ENCODE measurements at places on chromosomes 13 and 19.

DNA sequence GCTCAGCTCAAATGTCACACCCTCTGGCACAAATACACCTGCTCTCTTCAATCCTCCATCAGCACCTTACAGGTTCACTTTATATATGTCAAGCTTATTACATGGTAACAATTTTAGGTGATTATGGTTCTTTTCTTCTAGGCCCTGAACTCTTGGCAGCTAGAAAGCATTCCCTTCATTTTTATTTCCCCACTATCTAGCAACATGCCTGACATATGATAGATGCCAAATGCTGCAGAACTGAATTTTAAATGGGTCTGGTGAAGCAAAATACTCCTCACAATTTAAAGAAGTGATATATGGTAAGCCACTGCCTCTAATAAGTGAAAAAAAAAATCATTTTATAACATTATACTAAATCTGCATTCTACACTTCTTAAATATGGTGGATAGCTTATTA, 95.2 kb downstream of the USP12 start:
- no peak for DNase-seq

GRCh38 chr13:108375034-108375433, 105.5 kb downstream of the TNFSF13B start:
- DNase-seq = no peak

DNA sequence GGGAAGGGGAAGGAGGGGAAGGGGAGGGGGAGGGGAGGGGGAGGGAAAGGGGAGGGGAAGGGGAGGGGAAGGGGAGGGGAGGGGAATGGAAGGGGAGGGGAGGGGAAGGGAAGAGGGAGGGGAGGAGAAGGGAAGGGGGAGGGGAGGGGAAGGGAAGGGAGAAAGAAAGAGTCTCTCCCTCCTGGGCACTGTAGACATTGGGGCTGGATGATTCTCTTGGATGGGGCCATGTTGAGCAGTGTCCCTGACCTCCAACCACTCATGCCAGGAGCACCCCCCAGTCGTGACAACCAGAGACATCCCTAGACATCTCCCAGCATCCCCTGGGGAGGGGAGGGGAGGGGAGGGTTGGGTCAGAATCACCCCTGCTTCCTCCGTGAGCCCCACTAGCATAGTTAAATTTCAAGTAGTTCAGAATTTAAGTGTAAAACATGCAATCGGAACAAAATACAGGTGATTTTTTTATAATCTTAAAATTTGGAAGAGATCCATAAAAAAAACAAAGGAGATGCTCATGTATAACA, 64.0 kb downstream of the GNG7 start:
- no peak for DNase-seq

GRCh38 chr13:96797136-96797535, 197.1 kb downstream of the OXGR1 start:
- no peak for DNase-seq

- DNase-seq = no peak
These were observed 668.6 kb upstream of the SLC10A2 start for GRCh38 chr13:103734837-103735236.

DNA sequence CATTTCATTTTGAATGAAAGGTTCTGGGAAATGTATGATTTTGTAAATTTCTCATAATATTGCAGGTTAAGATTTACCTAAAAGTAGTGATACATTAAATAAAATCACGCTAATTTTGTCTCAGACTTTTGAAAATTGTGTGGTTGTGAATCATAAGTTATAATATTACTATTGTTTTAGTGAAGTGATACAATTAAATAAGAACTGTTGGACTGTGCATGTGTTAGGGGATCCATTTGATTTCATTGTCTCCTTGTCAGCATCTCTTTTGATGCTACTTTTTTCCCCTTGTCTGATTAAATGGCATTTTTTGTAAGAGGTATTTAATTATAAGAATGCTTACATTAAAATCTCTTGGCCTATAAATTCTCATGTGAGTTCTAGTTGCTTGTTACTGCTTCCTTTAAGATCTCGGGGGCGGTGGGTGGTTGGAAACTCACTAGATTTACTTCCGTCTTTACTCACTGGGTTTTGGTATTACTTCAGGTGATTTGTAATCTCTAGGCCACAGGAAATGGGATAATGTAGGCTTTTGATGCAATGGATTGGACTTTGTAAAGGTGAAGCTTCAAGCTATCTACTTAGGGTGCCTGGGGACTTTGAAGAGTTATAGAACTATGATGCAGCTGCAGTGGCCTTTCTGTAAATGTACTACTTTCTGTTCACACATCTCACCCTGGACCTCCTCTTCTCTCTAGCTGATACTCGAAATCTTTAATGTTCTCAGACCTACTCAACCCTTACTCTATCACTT, 66.5 kb downstream of the PAN3 start:
- no peak for DNase-seq

DNA sequence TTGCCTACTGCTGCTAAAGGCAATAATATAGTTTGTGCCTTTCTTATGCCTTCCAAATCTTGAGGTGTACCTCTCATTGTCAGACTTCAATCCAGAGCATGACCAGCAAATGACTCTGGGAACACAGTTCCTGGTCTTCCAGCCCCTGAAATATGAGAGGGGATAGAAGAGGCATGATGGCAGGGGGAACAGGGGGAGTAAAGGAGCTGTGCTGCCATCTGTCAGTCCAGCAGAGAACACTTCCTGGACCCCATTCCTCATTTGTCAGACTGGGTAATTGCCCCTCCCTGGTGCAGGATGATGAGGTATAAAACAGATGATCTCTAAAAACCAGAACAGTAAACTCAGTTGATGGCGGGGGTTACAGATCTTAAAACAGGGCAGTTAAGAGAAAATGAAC, 618.7 kb downstream of the DIAPH3 start:
- peak; percentile 10 for DNase-seq

- DNase-seq = no peak
These were observed 2.3 kb upstream of the LYPD3 start for GRCh38 chr19:43467730-43468129.

GRCh38 chr19:55640043-55640576, 692 bp upstream of the ZNF580 start:
- peak; percentile 74 for DNase-seq

DNA sequence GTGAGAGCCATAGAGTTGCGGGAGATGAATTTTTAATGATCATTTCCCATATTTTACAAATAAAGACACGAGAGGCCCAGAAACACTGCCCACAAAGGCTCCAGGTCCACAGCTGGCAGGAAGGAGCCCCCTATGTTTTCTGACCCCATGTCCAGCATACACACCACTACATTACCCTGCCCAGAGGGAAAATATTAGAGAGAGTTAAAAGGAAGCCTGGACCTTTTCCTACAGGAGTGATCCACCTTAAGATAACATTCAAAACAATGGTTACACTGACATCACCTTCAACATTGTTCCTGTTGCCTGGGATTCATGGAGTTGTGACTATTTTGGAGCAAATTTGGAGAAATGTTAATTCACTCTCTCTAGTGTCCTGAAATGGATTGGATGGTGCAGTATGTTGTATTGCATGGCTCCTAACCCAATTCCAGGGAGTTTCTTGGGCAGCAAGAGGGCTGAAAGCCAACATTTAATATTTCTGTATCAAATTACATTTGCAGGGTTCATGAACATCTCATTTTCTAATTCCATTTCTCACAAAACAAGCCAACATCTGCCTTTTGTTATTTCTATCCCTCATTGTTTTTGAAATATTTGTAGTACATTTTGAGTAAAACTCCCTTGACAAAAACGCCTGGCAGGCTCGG, 172.5 kb downstream of the DLEU7 start:
- DNase-seq = no peak

GRCh38 chr13:110407021-110407420, 99.9 kb downstream of the COL4A2 start:
- DNase-seq = no peak

- DNase-seq = peak; percentile 19
These were observed 77.9 kb downstream of the CACNA1A start for GRCh38 chr19:13428352-13428751.

GRCh38 chr13:77099415-77099814, 72.5 kb upstream of the FBXL3 start:
- DNase-seq = no peak

GRCh38 chr13:32264407-32264806, 50.8 kb downstream of the ZAR1L start:
- DNase-seq = no peak

GRCh38 chr19:57888560-57889231, at the start of gene ZNF814:
TSS of gene ZNF814 (minus strand) at chr19:57889037. CDS start at chr19:57888802, 235 bp downstream.
- DNase-seq = peak; percentile 90

- no peak for DNase-seq
These were observed 170.6 kb upstream of the TSC22D1 start for GRCh38 chr13:44746690-44747089.

DNA sequence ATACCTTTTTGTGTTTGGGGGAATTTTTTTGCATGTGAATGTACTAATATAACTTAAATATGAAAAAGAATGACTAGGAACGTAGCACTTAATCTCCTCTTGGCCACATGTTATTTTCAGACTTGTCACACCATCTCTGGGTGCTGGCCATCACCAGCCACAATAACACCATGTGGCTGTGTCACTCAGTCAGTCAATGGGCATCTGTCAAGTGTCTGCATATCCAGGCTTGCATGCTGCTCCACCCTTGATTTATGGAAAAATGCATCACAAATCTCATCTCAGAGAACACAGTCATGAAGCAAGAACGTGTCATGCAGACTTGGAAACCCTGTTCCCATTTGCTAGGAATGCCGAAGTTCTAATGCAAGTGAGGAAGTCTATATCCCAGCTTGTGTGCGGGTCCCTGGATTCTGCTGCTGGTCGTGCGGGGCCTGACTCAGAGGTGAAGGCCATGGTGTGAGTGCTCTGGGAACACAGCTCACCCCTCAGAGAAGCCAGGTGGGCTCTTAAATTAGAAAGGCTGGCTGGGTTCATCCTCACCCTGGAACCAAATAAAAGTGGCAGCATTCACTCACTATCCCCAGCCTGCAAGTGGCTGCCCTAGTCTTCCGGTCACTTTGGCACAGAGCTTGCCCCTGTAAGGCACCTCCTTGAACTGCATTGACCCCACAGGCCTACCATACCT, 53.6 kb upstream of the ARHGEF7 start:
- DNase-seq = no peak

DNA sequence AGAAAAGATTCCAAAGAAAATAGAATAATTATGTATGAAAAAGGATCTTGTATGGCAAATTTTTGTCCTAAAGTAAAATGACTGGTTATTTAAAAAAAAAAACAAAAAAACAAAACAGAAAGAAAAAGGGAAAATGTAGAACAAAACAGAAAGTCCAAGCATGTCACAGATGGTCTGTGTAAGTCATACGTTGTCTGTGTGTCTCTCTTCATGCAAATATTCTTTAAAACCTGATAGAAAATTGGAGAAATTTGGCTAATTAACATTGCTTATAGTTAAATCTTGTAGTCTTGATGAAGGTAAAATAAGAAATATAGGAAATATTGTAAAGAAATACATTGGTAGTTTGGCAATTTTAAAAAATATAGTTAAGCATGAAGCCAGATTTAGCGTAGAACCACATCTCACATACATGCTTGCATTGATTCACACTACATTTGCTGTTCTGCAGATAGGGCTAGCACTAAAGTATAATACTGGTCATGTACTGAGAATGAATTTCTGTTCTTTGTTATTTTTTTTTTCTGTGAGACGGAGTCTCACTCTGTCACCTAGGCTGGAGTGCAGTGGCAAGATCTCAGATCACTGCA, 58.4 kb downstream of the SPRYD7 start:
- no peak for DNase-seq

Measured in BE2C (cell line).